ENCODE measurements at places on chromosomes 12 and 14.

GRCh38 chr12:101655393-101655792 lies 42.0 kb upstream of the CHPT1 start:
- no peak for DNase-seq

GRCh38 chr12:92070864-92071445 lies 74.7 kb downstream of the BTG1 start:
- no peak for DNase-seq

GRCh38 chr12:105177208-105177607 lies 58.8 kb downstream of the APPL2 start:
- no peak for DNase-seq

DNA sequence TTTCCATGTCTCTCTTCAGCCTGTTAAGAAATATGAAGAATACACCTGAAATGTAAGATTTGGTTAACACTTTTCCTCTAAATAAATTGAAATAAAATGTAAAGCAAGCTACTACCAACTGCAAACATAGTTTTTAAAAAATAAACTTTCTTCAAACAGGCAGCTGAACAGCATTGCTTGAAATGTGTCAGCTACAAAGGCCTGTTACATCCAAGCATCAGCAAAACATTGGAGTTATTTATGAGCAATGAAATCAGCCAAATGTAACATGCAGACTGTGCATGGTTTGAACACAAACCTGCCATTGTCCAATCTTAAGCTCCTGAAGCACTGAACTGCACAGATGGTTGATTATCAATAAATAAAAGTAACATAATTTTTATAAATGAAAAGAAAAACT lies 291.3 kb downstream of the ACSS3 start:
- no peak for DNase-seq

DNA sequence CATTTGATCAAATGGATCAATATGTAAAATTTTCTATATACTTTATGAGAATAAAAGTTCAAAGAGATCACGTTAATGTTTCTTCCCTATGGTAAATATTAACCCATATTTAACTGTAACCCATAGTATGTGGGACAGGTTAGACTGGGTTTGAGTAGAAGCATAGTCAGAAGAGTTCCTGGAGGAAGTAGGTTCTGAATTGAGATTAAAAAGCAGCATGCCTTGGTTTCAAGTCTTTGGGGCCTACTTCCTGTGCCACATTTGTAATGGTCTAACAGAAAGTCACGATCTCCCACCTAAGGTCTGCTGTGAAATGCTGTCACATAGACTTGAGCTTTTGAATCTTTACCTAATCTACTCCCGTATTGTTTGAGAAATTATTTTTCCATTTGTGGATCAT lies 63.8 kb downstream of the FIGNL2 start:
- no peak for DNase-seq

DNA sequence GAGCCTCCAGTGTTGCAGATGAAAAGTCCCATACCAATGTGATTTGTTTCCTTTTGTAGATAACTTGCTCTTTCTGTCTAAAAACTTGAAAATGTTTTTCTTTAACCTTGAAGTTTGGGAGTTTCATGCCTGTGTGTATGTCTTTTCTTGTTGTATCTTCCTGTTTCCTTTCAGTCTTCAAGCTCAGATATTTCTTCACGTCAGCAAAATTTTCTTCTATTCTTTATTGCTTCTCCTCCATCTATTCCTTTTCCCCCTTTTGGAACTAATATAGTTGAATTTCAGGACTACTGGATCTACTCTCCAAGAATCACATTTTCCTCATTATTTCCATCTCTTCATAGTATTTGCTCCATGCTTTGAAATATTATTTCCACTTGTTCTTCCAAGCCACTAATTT lies 23.9 kb downstream of the SOAT2 start:
- DNase-seq = no peak

GRCh38 chr12:45379261-45379660 lies 163.4 kb downstream of the ANO6 start:
- no peak for DNase-seq

- DNase-seq = no peak
Measured at GRCh38 chr14:98962118-98962517, 309.9 kb downstream of the BCL11B start.

DNA sequence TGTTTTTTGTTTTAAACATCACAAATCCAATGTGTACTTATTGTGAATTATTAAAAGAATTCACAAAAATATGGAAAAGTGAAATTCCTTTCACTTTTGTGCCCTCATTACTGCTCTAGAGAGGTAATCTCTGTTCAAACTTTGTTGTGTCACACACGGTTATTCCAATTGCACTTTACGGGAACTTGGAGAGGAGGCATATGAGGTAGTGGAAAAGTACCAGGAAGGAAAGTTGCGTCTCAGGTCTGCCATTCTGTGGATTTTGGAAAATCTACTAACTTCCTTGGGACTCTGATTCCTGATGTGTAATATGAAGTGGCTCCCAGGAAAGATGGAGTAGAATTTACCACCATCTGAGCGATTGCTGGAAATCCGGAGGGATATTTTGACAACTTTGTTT lies 90.9 kb upstream of the DCN start:
- DNase-seq = no peak

DNA sequence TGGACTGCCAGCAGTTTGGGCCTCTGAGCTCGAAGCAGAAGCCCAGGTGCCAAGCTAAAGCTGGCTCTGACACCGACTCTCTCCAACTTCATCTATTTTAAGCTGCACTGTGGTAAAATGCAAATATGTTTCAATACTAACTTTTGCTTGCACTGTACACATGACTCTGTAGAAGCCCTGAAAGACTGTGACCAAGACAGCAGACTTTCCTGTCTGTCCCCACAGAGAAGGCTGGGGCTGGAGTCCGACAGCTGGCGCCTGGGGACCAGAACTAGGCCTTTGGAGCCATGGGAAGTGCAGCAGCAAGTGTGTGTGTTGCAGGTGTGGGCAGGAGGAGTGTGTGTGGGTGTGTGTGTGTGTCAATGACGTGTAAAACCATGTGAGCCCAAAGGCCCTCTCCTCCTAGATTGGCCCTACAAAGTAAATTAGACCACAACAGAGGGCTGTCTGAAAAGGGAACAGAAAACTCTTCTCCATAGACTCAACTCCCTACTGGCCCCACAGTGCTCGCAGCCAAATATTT lies 16.4 kb upstream of the RAB35 start:
- DNase-seq = no peak

DNA sequence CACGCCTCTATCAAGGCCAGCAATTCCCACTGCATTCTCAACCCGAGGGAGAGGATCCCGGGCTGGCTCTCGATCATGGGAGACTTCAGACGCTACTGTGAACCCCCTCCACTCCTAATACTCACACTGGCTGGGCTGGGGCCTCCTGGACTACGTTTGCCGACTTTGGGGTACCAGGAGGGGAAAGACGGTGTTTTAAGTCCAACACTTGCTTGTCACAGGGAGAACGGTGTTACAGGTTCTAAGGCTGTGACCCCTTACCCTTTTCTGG lies 463 bp downstream of the NACA start:
- no peak for DNase-seq

- no peak for DNase-seq
Measured at GRCh38 chr12:80260269-80260668, 160.9 kb downstream of the OTOGL start.

- no peak for DNase-seq
Measured at GRCh38 chr14:30854492-30854891, 19.9 kb upstream of the COCH start.

DNA sequence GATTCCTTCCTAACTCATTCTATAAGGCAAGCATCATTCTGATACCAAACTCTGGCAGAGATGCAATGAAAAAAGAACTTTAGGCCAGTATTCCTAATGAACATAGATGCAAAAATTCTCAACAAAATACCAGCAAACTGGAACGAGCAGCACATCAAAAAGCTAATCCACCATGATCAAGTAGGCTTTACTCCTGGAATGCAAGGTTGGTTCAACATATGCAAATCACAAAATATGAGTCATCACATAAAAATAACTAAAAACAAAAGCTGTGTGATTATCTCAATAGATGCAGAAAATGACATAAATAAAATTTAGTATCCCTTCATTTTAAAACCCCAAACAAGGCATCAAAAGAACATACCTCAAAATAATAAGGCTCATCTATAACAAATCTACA lies 98.9 kb downstream of the ACSS3 start:
- no peak for DNase-seq

DNA sequence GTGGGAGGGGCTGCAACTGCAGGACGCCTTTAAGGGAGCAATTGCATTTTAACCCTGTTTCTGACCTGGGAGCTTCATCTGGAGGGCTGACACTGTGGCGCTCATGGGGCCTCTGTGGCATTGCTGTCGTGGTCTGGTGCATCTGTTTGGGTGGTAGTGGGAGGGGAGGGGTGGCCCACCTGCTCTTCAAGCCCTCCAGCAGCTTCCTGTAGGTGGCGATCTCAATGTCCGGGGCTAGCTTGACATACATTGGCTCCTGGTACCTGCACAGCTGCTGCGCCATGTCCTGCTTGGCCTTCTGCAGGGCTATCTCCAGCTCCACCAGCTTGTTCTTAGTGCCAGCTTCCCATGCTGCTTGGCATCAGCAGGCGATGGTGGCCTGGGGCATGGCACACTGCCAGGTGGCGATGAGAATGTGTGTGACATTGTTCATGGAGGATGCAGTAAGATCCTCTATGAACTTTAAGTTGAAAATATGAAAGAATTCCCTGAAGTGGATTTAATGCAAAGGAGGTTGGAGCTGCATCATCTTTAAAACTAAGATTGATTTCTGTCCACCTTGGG lies 7.7 kb upstream of the KRT82 start:
- no peak for DNase-seq

DNA sequence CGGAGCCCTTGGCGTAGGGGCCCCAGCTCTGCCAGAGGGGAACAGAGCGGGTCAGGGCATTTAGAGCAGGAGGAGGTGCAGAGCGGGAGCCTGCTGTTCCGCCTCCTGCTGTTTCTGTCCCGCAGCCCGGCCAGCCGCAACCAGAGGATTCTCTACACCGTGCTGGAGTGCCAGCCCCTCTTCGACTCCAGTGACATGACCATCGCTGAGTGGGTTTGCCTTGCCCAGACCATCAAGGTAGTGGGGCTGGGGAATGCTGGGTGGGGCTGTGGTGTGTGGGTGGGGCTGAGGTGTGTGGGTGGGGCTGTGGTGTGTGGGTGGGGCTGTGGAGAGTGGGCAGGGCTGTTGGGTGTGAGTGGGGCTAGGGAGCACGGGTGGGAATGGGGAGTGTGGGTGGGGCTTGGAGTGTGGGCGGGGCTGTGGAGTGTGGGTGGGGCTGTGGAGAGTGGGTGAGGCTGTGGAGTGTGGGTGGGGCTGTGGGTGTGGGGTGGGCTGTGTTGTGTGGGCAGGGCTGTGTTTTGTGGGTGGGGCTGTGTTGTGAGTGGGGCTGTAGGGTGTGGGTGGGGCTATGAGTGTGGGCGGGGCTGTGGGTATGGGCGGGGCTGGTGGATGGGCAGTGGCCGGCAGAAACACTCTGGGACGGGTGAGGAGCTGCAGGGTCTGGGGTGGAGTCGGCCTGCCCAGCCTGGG lies 8.0 kb downstream of the ASPG start:
- no peak for DNase-seq

DNA sequence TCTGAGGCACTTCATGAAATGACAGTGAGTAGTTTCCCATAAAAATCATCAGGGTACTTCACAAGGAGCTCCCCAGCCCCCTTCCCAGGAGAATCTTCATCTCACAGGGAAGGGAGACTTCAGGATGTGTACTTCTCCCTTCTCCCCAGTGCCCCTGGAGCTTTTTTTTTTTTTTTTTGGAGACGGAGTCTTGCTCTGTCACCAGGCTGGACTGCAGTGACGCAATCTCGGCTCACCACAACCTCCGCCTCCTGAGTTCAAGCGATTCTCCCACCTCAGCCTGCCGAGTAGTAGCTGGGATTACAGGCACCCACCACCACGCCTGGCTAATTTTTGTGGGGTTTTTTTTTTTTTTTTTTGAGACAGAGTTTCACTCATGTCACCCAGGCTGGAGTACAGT lies 10.4 kb downstream of the ITPK1 start:
- DNase-seq = no peak

DNA sequence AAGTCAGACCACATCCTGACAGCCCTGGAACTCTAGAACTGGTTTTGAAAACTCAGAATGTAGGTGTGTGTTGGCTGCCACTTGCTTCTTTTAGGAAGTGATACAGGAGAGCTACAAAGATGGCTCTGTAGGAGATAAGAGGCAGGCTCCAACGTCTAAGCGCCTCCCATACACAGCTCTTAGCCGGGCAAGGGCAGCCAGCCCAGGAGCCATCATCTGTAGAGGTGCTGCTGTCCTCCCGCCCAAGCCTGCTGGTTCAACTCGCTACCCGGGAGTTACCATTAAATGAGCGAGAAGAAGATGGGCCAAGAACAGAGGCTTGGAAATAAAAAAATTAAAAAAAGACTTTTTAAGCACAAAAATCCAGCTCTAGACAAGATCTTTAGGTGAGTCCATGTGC lies 61.2 kb upstream of the DIO3 start:
- no peak for DNase-seq

DNA sequence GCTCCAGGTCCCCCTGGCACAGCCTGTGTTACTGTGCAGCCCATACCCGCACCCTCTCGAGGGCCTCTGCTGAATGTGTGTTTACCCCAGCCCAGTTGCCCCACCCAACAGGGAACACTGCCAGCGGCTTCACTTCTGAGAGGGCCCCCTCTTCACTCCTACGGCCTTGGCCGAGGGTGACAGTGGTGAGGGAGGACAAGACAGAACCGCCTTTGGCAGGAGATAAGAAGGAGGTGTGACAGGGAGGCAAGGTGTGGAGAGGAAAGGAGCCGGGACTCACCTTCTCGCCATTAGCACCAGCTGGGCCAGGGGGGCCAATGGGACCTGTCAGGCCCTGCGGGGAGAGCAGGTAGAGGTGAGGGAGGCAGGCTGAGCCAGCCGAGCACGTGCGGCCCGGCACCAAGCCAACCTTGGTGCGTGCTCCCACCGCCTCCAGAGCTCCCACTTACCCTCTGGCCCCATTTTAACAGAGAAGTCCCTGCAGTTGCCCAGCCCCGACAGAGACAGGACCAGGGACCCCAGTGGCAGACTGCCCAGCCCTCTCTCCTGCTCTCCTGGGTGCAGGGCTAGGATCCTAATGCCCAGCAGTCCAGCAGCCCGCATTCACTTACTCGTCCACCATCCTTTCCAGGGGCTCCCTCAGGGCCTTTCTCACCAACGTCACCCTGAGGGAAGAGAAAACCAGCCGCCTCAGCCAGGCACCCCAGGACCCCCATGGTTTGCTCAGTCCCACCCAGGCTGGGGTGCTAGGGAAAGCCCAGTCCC lies 18.3 kb downstream of the TMEM106C start:
- no peak for DNase-seq

DNA sequence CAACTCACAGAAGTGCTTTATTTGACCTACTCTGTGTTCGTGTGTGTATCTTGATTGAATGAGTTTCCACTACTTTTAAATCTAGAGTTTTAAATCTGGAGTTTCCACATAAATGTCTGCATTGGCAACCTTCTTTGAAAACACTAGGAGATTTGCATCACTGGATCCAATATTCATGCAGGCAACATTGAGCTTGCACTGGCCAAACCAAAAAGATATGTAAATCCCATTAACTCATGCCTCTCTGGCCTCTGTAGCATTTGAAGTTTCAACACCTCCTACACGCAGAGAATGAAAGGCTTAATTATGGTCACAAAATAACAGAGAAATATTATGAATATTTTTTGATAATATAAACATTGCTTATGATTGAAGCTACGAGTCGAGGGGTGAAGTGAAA lies 178.6 kb downstream of the DUSP6 start:
- no peak for DNase-seq

- DNase-seq = no peak
Measured at GRCh38 chr14:93974833-93975232, 1.5 kb downstream of the ASB2 start.

GRCh38 chr14:44833376-44834060 lies 128.2 kb downstream of the KLHL28 start:
- no peak for DNase-seq

- DNase-seq = no peak
Measured at GRCh38 chr14:61300209-61300608, 19.1 kb upstream of the TMEM30B start.

- DNase-seq = no peak
Measured at GRCh38 chr12:94990222-94990621, 13.3 kb downstream of the NDUFA12 start.
